ENCODE measurements at places on chromosomes 11 and 22. TPM values are rescaled to one million over a fixed set of nuclear protein-coding genes. Genes with fewer than 3 reads are reported as not detected.

Gene OR51B5
- not detected for total RNA-seq

Gene RASGRP2
- 17.4 TPM for total RNA-seq

Gene OR5T2
- total RNA-seq, result not detected

Gene OPCML
- total RNA-seq, result not detected

Gene SLC22A12
- not detected for total RNA-seq

Gene DDT
- 126 TPM for total RNA-seq

Gene MS4A6A
- 515 TPM for total RNA-seq

Gene TEX54
- not detected for total RNA-seq

Gene RASSF10
- 0.22 TPM for total RNA-seq

Gene ALDH3B1
- total RNA-seq, result 43.5 TPM

Gene CHST1
- total RNA-seq, result 0.98 TPM

Gene OR2AG1
- total RNA-seq, result not detected

Gene CTSW
- not detected for total RNA-seq

Gene TIMP3
- 1,000 TPM for total RNA-seq

Gene TIGD3
- not detected for total RNA-seq

Gene DNAJB13
- total RNA-seq, result not detected

Gene PDGFD
- total RNA-seq, result 51.4 TPM

Gene C11orf21
- total RNA-seq, result 2.9 TPM

Gene PIWIL4
- 9.0 TPM for total RNA-seq

Gene OR8A1
- not detected for total RNA-seq

Gene AMPD3
- total RNA-seq, result 18.4 TPM

Gene CNTN5
- not detected for total RNA-seq

Gene LINC01488
- not detected for total RNA-seq

Gene RHOD
- total RNA-seq, result 9.5 TPM

Gene TNNT3
- total RNA-seq, result 7.7 TPM

Gene CXCR5
- total RNA-seq, result not detected

Gene NR1H3
- total RNA-seq, result 51.5 TPM

Gene TRIM49D2
- total RNA-seq, result not detected

Gene PES1
- total RNA-seq, result 32.4 TPM

Gene SNX32
- not detected for total RNA-seq

Gene OR52H1
- not detected for total RNA-seq

Gene LARGE2
- total RNA-seq, result not detected

Gene SERPIND1
- not detected for total RNA-seq

Gene INPP5J
- total RNA-seq, result not detected

Gene PRRG4
- 1.3 TPM for total RNA-seq

Gene KDM4D
- total RNA-seq, result 0.88 TPM

Gene CD6
- total RNA-seq, result 1.7 TPM

Gene CASP12
- total RNA-seq, result 0.94 TPM

Gene DCHS1
- total RNA-seq, result 10.5 TPM

Gene ASPHD2
- total RNA-seq, result 0.88 TPM

Data from subcutaneous adipose tissue (tissue), 4 donors.